ENCODE measurements at places on chromosomes 5 and 9.

DNA sequence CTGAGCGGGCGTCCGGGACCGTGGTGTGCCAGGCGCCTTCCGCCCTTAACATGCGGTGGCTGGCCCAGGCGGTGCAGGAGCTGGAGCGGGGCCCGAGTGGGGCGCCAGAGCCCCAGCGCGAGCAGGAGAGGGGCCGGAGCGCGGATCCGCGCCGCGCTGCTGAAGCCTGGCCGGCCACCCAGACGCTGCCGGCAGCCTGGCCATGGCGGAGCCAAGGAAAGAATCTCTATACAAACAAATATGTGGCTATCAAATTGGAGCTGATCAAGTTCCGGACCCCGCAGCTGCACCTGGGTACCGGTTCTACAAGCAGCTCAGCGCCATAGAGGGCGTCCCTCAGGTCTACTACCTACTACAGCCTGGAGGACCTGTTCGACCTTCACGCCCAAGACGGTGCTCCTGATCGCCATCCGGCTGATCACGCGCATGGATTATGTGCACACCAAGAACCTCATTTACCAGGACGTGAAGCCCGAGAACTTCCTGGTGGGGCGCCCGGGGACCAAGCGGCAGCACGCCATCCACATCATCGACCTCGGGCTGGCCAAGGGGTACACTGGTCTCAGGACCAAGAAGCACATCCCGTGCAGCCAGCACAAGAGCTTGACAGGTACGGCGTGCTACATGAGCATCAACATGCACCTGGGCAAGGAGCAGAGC lies 55.8 kb downstream of the JAK2 start:
- DNase-seq: no peak

GRCh38 chr5:179378441-179379271 lies 33.4 kb upstream of the ADAMTS2 start:
- DNase-seq: no peak

DNA sequence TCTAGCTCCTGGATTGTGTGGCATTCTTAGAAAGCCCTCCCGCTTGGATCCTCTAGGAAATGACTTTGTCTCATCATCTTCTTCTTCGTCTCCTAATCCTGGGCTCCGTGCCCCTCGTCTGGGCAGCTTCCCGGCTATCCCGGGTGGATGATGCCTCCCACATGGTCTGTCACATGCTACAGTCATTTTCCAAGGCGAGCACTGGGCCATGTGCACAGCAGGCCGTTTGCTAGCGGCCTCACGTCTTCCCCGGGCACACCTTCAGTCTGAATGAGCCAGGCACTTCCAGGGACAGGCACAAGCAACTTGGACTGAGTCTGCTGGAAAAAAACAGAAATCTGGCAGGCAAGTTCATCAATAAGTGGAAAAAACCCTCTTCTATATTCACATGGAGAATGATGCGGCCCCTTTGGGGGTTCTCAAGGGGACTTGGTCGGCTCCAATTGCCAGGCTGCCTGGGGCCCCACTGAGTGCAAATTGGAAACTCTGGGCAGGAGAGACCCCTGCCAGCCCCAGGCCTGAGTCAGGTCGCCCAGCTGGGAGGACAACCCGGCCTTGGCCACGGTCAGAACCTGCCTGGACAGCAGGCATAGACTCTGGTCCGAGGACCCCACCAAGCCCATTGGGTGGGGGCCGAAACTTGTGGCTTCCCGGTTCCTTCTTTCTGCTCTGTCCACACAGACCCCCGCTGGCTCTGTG lies 11.1 kb upstream of the WNK2 start:
- DNase-seq: no peak

DNA sequence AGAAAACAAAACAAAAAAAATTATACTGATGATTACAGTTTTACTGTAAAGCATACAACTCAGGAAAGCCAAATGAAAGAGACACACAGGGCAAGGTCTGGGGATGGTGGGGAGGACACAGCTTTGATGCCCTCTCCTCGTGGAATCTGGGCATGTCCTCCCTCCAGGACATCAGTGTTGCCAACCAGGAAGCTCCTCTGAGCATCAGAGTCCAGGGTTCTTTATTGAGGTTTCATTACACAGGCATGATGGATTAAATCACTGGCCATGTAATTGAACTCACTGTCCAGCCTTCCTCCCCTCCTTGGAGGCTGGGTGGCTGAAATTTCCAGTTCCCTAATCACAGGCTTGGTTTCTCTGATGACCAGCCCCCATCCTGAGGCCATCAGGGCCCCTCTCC lies 89.6 kb upstream of the MIER3 start:
- no peak for DNase-seq

DNA sequence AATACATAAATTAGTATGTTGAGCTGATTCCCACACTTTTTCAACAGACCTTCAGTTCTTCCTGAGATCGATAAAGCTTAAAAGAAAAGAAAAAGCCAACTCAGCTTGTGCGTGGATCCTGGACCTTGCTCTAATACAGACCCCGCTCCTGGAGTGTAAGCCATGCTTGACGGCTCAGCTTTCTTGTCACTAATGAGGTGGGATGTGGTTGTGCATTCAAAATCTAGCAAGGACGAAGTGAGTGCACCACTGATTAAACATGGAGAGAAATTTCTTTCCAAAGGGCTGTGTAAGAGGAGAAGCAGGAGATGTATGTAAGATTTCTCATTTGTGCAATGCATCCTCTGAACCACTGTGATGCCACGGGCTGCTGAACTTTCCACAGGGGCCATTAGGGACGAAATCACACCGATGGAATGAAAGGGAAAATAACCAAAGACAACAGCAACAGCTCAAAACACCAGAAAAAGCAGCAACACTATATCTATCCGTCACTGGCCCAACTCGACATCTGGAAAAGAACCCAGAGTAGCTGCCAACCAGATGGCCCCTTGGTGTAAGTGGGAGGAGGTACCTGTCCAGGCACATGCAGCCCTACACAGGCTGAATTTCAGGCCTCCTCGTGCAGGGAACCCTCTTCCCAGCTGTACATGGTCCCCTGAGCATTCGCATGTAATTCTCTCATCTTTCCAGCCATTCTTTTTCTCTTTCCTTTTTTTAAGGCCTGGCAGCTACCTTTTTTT lies 178.9 kb downstream of the SREK1 start:
- DNase-seq: no peak

DNA sequence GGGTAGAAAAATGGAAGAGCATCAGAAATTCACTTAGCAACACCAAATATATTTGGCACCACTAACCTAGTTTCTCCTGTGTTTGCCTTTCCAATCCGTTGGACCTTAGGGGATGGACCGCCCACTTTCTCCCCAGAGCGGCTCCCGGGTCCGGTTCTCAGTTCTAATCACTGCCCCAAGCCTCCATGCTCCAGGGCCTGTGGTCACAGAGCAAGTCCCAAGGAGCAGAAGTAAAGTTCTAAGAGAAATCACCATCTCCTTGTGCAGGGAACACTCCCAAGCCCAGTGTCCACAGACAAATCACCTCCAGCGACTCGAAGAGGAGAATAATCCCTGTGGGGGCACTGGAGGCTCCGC lies 728 bp upstream of the SLC1A1 start:
- DNase-seq: no peak

GRCh38 chr9:3471883-3472282 lies 53.9 kb downstream of the RFX3 start:
- no peak for DNase-seq

- DNase-seq: peak; percentile 99
Measured at GRCh38 chr5:14267991-14268708, 125.0 kb downstream of the TRIO start.

GRCh38 chr5:59760785-59761348 lies 132.7 kb downstream of the PDE4D start:
- DNase-seq: no peak

- no peak for DNase-seq
Measured at GRCh38 chr9:119768266-119768665, 399.0 kb upstream of the BRINP1 start.

All from SW 1271 (cell line).